ENCODE measurements at places on chromosomes 16 and 17.
A peak's percentile ranks its signal among the peaks of the same experiment; 100 is the strongest.

DNA sequence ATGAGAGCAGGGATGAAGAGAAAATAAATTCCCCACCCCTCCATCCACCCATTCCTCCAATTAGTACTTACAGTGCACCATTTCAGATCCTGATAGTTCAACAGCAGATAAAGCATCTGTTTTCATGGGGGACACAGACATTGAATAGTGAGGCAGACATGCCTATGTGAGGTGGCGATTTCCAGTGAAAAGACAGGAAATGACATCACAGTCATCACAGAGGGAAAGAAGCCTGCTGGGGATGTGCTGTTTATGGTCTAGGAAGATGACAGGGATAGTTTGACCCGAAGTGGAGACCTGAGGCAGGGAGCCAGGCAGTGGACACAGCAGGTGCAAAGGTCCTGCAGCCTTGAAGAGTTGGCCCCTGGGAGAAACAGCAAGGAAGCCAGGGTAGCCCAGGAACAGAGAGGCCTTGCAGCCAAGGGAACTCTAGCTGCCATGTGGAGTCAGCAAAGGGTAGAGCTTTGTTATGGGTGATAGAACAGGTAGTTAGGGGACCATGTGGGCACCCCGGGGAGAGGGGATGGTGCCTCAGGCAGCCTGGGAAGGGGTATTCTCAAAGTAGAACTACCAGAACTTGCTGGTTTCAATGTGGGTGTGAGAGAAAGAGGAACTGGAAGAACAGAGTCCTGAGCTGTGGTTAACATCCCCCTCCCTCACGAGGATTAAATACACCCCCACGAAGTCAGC lies 256.6 kb downstream of the CPPED1 start:
- DNase-seq: peak; percentile 25

GRCh38 chr17:29524692-29525091 lies 42.1 kb downstream of the ABHD15 start:
- DNase-seq: no peak

GRCh38 chr17:1108478-1108764 lies 71.4 kb downstream of the ABR start:
- DNase-seq: no peak

- no peak for DNase-seq
Observed at GRCh38 chr17:81832608-81833159, 407 bp downstream of the MCRIP1 start.

- no peak for DNase-seq
Observed at GRCh38 chr17:47701608-47702007, 7.6 kb downstream of the TBKBP1 start.

Measured in activated CD4-positive, alpha-beta T cell treated with anti-CD3 and anti-CD28 coated beads, Interleukin-2, amount 50 U/mL, for 16 hours (primary cell).